ENCODE measurements at places on chromosomes 7 and 10.

DNA sequence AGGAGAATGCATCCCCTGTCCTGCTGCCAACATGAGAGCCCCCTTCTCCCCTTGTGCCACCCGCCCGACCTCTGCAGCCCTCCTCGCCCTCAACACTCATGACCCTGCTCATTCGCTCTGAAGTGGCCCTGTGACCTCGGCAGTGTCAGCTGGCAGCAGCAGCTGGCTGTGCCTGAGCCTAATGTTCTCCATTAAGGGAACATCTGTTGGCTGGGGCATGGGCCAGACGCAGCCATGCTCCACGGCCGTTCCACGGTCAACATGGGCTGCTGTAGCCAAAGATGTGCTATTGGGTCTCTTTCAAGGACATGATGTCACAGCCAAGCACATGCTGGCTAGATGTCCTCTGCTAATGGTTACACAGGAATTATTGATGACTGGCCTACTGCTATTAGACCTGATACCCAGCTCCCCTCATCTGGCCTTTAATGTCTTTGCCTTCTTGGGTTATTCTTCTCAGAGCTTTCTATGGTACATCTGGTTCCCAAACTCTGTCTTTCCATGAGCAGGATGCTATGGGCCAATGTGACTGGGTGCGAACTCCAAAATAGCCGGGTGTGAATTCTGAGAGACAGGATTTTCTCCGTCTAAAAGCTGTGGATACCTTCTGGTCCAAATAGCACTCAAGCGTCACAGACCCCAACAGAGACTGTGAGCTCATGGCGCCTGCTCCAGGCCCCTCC is 22.4 kb downstream of the ADCYAP1R1 start:
- DNase-seq: no peak

DNA sequence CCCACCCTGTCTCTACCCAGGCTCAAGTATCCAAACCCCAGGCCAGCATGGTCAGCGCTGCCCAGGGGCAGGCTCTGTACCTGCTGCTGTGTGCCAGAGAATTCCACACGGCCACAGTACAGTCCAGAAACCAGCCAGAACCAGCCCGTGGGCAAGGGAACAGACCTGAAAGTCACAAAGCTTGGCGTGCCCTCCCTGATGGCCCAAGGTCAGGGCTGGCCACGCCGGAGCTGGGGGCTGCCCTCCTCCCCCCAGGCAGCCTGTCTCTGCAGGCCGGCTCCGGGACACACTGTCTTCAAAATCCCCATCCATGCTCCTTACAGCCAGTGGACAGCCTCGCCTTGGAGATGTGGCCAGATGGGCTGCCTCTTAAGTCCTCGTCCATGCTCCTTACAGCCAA is 78.4 kb downstream of the CTBP2 start:
- DNase-seq: no peak

- no peak for DNase-seq
These were observed 5.5 kb upstream of the ADCY1 start for GRCh38 chr7:45568536-45569289.

DNA sequence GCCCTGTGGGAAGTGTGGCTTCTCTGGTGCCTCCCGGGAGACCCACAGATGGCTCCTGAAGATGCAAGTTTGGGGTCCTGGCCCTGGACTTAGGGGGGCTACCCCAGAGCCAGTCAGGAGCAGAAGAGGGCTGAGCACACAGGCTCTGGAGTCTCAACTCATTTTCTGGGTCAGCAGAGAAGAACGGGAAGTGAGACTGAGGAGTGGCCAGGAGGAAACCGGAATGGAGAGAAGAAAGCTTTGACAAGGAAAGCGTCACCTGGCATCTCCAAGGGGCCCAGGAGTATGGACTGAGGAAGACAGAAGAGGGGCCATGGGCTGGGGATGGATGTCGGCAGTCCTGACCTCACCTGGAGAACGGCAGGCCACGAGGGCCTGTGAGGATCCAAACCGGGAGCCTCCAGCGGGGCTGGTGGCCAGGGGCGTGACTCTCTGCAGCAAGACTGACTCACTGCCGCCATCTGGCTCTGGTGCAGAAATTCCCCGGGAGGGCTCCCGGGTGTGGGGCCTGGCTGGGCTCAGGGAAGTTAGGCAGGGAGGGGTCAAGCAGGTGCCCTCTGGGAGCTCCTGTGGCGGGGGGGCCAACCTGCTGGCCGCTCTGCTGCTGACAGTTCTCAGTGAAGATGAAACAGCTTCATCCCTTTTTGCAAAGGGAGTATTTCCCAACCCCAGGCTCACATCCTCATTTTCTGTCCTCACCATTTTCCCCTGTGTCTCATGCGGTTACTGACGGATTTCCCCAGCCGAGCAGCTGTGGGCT is 23.6 kb downstream of the DAGLB start:
- no peak for DNase-seq

GRCh38 chr7:128084896-128085608 is 53.8 kb upstream of the LRRC4 start:
- no peak for DNase-seq

GRCh38 chr10:12807096-12807755 is 194.3 kb downstream of the CCDC3 start:
- DNase-seq: no peak

GRCh38 chr10:30013757-30014156 is 45.6 kb downstream of the JCAD start:
- no peak for DNase-seq

DNA sequence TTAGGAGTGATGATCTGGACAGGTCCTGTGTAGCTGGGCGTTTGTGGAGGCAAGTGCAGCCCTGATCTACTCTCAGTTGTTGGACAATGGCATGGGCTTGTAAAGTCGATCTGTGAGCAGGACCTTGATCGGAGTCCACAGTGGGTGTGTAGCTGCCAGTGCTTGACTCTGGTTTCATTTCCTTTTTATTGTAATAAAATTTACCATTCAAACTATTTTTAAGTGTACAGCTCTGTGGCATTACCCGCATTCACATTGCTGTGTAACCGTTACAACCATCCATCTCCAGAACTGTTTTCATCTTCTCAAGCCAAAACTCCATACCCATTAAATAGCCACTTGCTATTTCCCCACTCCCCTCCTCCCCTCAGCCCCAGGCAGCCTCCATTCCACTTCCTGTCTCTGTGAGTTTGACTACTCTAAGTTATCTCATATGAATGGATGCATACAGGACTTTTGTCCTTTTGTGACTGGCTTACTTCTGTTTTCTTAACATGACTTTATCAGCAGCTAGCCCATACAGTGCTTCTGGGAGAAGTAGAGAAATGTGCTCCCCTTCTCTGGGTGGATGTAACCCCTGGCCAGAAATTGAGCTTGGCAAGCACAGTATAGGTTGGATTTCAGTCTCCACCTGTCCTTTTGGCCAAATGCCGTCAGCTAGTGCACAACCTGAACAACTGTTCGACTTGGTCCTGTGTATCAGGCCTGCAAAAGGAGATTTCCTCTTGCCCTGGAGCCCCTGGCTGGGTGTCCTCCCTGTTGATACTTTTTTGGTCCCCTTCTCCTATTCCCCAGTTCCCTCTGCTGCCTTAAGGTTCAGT is 180.0 kb downstream of the LRMDA start:
- no peak for DNase-seq

DNA sequence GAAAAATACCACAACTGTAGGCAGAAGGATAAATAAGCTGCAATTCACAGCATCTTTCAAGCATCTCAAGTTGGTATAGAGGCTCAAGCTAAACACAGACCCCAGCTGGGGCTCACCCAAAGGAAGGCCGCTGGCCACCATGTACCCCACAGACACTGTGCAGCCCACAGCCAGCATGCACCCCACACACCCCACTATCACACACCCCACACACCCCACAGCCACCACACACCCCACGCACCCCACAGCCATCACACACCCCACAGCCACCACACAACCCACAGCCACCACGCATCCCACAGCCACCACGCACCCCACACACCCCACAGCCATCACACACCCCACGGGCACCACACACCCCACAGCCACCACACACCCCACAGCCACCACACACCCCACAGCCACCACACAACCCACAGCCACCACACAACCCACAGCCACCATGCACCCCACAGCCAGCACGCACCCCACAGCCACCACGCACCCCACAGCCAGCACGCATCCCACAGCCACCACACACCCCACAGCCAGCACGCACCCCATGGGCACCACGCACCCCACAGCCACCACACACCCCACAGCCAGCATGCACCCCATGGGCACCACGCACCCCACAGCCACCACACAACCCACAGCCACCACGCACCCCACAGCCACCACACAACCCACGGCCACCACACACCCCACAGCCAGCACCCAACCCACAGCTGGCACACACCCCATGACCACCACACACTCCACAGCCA is 214.7 kb downstream of the DNAJB6 start:
- no peak for DNase-seq

DNA sequence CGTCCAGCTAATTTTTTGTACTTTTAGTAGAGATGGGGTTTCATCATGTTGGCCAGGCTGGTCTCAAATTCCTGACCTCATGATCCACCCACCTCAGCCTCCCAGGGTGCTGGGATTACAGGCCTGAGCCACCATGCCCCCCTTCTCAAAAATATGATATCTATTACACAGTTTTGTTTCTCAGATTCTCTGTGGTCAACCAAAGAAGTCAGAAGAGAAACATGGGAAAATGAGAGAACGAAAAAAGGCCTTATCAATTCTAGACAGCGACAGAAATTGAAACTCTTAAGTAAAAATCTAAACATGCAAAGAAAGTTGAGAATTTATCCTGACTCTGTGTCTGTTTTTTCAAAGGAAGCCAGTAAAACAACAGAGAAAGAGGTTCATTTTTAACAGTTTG is 283.8 kb upstream of the PLXDC2 start:
- no peak for DNase-seq

DNA sequence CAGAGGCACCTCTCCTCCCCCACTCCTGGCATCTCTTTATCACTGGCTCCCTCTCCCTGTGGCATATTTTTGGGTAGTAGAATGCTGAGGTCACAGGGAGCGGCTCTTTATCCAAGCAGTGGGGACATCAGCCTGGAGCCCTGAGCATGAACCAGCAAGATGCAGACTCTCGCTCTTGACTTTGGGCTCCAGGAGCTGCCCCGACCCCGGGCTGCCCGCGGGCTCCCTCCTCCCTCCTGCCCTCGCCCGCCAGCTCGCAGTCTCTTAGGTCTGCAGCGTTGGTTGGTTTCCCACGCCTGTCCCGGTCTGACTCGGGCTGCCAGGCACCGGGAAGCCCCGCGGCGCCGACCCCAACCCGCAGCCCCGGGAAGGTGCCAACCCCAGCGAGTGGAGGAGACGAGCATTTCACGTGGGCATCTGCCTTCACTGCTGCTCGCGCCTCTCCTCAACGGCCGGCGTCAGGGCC is 1.3 kb downstream of the INSYN2A start:
- DNase-seq: no peak

DNA sequence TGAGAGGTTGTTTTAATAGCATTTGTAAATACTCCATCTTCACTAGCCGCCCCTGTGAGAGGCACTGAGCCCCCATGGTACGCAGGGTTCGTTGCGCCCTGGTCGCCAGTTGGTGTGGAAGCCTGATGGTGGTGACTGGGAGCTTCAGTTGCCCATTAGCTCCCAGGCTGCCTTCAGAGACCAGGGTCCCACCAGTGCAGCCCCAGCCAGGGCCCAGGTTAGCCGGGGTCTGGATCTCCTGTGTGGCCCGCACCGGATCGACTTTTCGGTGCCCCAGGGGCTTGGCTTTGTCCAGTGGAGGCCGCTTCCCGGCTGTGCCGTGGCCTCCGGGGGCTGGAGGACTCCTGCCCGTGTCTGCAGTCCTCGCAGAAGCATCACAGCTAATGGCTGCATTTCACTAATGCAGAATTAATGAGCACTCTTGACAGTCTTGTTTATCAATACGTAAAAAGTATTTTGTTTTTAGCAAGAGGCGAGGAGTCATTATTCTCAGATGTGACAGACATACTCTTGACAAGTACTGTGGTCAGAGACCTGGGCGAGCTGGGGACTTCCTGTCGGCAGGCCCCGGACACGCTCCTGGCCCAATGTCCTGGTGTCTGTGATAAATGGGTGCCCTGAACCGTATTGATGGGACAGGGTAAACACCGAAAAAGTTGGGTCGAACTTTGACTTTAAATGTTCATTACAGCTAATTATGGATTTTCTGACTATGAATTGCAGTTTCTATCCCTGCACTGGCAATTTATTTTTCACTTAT is 99.8 kb downstream of the NKX6-2 start:
- no peak for DNase-seq

DNA sequence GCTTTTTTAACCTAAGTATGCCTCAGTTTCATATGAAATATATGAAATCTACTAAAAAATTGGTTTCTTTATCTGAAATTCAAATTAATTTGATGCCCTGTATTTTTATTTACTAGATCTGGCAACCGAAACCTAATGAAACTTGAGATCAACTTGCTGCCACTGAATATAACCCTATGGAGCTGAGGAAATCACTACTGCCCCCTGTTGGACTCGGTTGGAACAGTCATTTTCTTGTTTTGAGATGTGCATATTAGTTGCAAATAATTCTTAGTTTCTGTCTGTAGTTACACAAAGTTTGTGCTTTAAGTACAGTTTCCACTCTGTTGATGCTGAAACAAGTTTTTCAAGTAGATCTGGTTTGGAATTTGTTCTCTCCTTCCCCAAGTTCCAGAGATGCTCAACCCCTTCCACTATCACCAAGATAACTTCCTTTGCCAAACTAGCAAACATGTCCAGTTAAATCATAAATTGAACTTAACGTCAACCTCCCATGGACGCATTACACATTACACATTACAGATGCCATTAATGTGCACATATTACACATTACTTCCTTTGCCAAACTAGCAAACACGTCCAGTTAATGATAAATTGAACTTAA is 22.2 kb upstream of the EXOC4 start:
- DNase-seq: no peak

DNA sequence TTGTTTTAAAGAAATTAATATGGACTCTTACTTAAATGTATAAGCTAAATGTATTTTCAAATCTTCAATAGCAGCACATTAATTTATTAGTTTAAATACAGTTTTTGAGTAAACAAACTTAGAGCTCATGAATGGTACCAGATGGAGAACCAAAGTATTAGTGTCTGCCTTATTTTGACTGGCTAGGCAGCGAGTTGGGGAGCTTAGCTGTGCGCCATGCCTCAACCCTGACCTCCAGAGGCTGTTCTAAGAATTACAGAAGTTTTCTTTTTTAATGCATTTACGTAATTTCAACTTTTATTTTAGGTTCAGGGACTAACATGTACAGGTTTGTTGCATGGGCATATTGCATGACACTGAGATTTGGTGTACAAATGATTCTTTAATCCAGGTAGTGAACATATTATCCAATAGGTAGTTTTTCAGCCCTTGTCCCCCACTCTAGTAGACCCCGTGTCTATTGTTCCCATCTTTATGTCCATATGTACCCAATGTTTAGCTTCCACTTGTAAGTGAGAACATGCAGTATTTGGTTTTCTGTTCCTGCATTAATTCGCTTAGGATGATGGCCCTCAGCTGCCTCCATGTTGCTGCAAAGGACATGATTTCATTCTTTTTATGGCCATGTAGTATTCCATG is 166.8 kb downstream of the IQUB start:
- no peak for DNase-seq

- no peak for DNase-seq
These were observed 3.2 kb downstream of the ABCC2 start for GRCh38 chr10:99785646-99786045.

Measured in CMK (cell line).